NCI-H510A treated with DMSO at 0.1 percent for 48 hours (cell line): ENCODE measurements at places on chromosomes 11 and 22.

GRCh38 chr22:30354644-30355043, 2.0 kb downstream of the SF3A1 start:
- no peak for DNase-seq

GRCh38 chr11:74005721-74006517, 3.0 kb downstream of the UCP3 start:
- no peak for DNase-seq

DNA sequence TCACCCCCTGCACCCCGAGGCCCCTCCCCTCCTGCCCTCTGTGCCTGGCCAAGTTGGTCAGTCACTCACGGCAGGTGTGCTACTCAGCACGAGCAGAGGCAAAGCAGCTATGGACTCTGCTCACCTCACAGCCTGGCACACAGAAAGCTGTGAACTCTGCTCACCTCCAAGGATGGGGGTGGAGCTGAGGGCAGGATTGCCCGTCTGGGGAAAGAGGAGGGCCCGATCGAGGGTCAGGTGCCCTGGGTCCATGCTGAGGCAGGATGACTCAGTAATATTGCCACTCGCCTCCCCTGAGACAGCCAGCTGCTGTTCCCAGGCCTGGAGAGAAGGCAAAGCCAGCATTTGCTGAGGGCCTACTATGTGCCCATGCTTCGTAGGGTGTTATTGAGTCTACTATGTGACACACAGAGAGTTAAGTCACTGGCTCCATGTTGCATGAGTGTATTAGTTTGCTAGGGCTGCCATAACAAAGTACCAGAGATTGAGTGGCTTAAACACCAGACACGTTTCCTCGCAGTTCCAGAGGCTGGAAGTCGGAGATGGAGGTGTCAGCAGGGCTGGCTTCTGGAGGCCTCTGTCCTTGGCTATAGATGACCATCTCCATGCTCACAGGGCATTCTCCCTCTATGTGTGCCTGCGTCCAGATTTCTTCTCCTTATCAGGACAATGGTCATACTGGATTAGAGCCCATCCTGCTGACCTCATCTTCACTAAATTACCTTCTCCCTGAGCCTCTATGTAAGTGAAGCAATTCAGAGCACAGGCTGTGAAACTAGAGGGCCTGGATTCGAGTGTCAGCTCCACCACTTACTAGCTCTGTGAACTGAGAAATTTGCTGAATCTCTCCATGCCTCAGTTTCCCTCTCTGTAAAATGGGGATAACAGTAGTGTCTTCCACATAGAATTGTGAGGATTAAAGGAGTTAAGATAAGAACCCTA, 13.2 kb upstream of the TSKU start:
- DNase-seq = no peak

- DNase-seq = no peak
These were observed 60.9 kb upstream of the EED start for GRCh38 chr11:86183694-86184093.

DNA sequence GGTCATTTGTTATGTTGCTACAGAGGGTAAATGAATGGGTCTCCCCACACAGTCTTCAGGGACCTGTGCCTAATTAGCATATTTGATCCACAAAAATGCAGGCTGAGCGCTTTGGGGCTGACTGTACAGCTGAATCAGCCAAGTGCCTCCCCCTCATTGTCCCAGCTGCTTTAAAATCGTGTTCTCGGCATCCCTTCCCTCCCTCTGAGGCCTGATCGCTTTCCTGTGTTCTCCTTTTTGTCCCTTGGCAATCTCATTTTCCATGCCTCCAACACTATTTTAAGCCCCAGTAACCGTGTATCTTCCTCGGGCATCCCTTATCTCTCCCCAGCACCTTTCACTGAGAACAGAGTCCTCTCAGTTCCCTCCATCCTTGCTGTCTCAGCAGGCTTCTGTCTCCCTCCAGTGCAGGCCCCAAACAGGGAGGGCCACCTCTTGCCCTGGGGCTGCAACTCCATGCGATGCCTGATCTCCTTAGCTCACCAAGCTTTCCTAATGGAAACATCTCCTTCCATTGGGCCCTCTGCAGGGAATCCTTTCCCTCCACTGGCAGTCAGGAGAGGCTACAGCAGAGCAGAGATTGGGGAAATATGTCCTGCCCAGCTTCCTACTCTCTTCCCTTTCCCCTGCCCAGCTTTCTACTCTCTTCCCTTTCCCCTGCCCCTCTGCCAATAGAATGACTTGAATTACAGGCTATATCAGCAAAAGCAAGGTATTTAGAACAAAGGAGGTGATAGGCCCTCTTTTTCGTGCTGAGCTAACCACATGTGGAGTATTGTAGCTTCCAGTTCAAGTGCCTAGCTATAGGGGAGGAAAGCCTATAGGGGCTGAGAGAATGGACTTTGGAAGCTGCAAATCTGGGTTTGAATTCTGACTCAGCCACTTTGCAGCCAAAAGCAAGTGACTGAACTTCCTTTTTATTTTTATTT, 13.8 kb downstream of the UQCR10 start:
- DNase-seq = no peak

GRCh38 chr11:100061006-100061405, 626.1 kb upstream of the ARHGAP42 start:
- no peak for DNase-seq
